ENCODE measurements at places on chromosomes 3 and 15.

DNA sequence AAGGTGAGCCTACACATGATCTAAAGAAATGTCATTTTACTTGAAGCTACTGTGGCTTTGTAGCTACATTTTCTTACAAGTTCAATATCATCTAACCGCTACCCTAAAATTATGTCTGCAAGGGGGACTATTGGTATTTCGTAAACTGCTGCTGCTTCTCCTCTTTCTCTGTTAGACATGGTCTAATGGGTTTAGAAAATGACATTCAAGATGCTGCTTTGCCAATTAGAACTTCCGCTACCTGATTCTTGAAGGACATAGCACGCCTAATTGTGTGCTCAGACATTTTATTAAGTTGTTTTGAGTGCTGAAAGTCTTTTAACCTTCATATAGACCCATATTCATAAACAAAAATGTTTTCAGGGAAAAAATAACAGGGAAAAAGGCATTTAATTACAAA is 283.7 kb upstream of the ICE2 start:
- DNase-seq = no peak

- no peak for DNase-seq
These were observed 24.6 kb downstream of the GORASP1 start for GRCh38 chr3:39082666-39083313.

DNA sequence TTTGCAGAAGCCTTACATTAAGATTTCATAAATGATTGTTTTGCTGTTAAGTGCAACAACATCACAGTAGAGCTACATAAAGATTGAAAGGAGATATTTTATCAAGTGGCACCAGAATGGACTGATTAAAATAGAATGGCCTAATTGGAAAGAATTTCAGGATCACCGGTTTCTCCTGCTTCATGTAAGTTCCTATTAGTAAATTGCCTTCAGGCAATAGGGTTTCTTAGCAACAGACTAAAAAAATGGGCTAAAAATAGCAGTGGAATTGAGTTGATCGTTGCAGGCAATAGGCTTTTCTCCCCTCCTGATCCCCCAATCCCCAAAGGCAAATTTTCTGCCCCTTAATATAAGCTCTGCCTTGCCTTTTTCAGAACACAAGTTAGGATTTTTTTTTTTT is 917 bp downstream of the LNP1 start:
- no peak for DNase-seq

- no peak for DNase-seq
These were observed 1.2 kb upstream of the GPR176 start for GRCh38 chr15:39921274-39921638.

DNA sequence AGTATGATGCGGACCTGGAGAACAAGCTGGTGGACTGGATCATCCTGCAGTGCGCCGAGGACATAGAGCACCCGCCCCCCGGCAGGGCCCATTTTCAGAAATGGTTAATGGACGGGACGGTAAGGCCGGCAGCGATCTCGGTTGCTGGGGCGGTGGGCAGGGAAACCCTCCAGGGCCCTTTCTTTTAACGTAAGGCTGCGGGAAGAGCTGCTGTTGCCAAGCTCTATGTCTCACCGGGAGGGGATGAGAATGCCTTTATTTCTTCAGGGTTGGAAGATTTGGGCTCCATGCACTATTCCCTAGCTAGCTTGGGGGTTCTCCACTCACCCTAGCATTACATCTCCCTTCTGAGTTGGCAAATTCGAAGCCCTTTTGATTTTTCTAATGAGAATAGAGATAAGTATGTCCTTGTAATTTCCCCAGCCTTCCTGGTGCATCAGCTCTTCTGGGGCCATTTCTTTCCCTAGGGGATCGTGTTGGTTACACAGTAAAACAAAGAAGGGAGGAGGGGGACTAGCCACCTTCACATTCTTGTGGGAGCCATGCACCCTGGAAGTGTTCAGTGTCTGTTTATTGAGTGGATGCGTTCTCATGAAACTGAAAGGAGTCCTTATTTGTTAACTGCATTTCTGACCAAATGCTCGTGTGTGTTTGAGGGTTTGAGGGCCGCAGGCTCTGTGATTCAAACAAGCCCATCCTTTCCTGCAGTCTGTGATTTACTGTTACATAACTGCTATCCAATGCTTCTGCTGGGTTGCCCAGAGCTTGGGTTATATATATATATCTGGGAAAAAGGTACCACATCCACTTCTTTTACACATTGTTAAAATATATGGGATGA is 982 bp downstream of the TAGLN3 start:
- no peak for DNase-seq

- no peak for DNase-seq
These were observed 39.3 kb downstream of the KY start for GRCh38 chr3:134611516-134611915.

GRCh38 chr15:80587816-80588456 is 107.2 kb upstream of the ABHD17C start:
- DNase-seq = no peak

DNA sequence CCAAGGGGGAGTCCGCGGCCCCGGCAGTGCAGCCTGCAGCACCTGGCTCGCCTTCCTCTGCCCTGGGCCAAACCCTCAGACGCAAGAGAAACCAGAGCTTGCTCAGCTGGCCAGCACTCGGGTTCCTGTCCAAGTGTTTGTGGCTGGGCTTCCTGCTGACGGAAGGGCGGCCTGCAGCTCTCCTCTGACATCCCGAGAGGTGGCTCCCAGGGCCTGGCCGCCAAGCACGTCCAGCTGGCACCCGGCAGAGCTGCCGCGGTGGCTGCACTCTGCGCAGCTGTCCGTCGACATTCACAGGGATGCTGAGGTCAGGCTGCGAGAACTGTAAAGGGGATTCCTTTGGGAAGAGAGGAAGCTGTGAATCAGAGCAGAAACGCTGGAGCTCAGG is 85.6 kb downstream of the CPN2 start:
- DNase-seq = no peak

Data from stimulated activated CD8-positive, alpha-beta memory T cell treated with anti-CD3 and anti-CD28 coated beads, Interleukin-7, amount 100 ng/mL, for 1 hour (primary cell).